ENCODE measurements at places on chromosomes 7 and 10.
A peak's percentile ranks its signal among the peaks of the same experiment; 100 is the strongest.

DNA sequence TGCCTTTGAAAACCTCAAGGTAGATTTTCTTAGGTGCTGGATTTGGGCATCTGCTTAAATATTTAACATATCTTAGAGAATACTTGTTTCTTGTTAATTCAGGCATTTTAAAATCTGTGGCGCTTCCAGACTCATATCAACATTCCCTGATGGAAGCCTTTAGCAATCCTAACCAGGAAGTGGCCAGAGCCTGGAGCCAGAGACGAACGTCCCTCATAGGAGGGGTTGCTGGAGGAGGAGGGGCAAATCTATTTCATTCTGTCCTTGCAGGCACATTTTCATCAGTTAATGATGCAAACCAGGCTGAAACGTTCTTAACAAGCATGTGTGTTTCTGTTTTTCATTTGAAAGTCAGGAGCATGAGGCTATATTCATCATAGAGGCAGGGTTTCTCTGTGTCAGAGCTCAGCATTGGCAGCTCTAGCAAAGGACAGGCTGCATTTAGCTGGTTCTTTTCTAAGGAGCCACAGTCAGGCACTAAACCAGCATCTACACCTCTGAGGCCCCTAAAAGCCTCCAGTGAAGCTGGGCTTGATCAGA, 17.8 kb upstream of the IFIT2 start:
- DNase-seq = no peak

DNA sequence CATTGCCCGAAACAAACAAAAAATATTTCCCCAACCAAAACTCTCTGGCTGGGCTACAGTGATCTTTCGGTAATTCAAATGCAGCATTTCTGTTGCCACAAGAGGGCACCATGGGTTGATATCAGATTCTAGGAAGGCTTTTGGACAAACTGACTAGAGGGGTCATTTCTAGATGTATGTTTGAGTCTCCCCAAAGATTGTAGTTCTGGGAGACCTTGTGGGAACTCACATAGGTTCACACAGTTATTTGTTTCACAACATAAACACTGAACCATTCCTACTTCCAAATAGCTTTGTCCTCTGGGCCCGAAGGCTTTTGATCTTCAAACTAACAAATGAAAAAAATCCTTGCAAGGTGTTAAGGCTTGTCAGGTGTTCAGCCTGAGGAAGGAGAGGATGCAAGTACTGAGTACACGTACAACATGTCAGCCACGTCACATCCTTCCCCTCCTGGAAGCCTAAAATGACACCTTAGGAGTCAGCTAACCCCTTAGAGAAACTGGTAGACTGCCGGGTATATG, 37.0 kb upstream of the IL15RA start:
- no peak for DNase-seq

DNA sequence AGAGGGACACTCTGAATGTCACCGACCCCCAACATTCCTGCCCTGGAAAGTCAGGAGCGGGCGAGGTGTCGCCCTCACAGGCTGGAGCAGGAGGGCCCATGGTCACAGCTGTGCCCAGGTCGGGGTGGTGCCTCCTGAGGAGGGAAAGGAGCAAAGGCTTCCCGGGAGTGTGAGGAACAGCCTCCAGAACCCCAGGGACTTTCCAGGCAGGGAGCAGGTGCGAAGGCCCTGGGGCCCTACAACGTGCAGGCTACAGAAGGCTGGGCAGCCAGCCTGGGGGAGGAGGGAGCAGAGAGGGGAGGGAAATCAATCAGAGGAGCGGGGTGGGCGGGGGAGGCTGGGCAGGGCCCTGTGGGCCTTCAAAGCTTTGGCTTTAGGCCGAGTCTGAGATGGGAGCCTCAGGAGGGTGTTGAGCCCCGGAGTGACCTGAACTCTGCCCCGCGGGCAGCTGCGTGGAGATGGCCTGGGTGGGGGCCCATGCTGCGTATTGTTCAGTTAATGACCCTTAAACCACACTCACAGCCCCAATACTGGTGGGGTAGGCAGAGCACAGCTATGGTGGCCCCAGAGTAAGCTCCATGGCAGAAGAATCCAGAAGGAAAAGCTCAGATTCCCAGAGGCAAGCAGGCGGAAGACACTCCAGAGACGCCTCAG, 44.2 kb upstream of the PPP2R2D start:
- DNase-seq = peak; percentile 55

GRCh38 chr7:17502213-17503060, 204.0 kb downstream of the AHR start:
- no peak for DNase-seq

DNA sequence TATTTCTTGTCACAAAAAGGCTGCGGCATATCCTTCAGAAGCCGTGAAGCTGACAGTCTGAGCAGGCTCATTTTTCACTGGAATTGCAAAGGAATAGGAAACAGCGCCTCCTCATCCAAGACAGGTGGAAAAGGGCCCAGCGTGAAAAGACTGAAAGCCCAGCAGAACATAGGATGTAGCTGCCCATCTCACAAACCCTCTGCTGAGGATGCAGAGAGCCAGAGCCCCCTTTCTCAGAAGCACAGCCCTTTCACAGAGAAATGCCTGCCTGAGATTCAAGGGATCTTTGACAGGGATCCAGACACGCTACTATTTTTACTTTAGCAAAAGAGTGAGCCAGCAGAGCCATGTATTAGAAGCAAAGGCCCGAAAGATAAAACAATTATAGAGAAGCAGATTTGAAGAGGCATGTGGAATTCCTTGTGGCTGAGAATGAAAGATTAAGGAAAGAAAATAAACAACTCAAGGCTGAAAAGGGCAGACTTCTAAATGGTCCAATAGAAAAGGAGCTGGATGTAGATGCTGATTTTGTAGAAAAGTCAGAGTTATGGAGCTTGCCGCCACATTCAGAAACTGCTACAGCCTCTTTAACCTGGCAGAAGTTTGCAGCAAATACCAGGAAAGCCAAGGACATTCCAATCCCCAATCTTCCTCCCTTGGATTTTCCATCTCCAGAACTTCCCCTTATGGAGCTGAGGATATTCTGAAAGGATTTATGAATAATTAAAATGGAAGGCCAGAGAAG, 36.9 kb downstream of the GDI2 start:
- DNase-seq = no peak

DNA sequence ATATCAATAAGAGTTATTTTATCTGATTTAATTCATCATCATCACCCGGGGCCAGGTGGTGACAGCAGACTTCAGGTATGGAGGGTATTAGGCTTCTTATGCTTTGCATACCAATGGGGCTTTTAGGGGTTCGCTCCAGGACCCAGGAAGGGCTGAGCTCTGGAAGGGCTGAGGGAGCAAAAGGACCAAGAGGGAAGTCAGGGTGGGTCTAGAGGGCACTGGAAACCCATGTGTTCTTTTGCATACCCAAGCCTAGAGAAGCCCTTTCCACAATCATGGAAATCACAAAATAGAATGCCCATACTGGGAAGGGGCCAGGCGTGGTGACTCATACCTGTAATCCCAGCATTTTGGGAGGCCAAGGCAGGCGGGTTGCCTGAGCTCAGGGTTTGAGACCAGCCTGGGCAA, 30.9 kb upstream of the VCL start:
- DNase-seq = no peak

- no peak for DNase-seq
Observed at GRCh38 chr7:112743811-112744210, 46.4 kb downstream of the TMEM168 start.

- no peak for DNase-seq
Observed at GRCh38 chr10:78185693-78186055, 152.0 kb downstream of the RPS24 start.

- DNase-seq = no peak
Observed at GRCh38 chr10:78805176-78805575, 263.6 kb upstream of the ZMIZ1 start.

- DNase-seq = no peak
Observed at GRCh38 chr7:100640517-100641440, 573 bp downstream of the TFR2 start.

GRCh38 chr10:34702093-34702937, 112.8 kb downstream of the PARD3 start:
- DNase-seq = no peak

- no peak for DNase-seq
Observed at GRCh38 chr7:18515067-18515466, 19.5 kb downstream of the HDAC9 start.

GRCh38 chr10:75764974-75765788, 333.8 kb downstream of the LRMDA start:
- no peak for DNase-seq

DNA sequence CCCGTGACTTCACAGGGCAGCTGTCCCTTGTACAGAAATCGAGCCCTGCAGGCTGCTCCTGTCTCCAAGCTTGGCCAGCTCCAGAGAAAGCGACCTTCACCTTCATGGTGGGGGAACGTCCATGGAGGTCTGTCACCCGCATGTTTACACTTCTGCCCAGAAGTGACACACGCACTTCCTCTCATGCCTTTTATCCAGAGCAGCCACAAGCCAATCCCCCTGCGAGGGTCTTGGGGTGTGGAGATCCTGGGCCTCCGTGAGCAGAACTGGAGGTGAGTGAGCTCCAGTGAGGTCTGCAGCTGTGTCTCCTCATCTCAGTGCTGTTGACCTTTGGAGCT, 139.0 kb upstream of the TNS3 start:
- peak; percentile 53 for DNase-seq

GRCh38 chr10:112915590-112916572, 34.2 kb upstream of the TCF7L2 start:
- no peak for DNase-seq

GRCh38 chr7:45869426-45869825, 3.5 kb downstream of the CCDC201 start:
- DNase-seq = no peak

DNA sequence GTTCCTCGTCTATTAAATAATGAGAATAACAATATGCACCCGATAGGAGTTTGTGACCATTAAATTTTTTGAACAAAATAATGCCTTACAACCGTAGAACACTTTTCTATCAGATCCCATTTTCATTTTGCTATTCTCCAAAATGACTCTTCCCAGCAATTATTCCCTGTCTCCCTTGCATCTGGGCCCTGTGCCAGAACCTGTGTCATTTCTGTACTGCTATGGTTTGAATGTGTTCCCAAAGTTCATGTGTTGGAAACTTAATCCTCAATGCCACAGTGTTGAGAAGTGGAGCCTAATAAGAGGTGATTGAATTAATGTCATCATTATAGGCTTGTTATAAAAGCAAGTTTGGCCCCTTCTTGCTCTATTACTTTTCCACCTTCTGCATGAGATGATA, 33.2 kb upstream of the SMNDC1 start:
- DNase-seq = no peak

- no peak for DNase-seq
Observed at GRCh38 chr10:117788911-117789310, 246.4 kb downstream of the EMX2 start.

- no peak for DNase-seq
Observed at GRCh38 chr7:159167139-159167538, 22.5 kb upstream of the VIPR2 start.

- DNase-seq = no peak
Observed at GRCh38 chr10:10722422-10722821, 295.2 kb upstream of the CELF2 start.

- no peak for DNase-seq
Observed at GRCh38 chr7:81207801-81208200, 288.9 kb upstream of the SEMA3C start.

GRCh38 chr7:130087364-130087763, 17.0 kb downstream of the KLHDC10 start:
- DNase-seq = no peak

DNA sequence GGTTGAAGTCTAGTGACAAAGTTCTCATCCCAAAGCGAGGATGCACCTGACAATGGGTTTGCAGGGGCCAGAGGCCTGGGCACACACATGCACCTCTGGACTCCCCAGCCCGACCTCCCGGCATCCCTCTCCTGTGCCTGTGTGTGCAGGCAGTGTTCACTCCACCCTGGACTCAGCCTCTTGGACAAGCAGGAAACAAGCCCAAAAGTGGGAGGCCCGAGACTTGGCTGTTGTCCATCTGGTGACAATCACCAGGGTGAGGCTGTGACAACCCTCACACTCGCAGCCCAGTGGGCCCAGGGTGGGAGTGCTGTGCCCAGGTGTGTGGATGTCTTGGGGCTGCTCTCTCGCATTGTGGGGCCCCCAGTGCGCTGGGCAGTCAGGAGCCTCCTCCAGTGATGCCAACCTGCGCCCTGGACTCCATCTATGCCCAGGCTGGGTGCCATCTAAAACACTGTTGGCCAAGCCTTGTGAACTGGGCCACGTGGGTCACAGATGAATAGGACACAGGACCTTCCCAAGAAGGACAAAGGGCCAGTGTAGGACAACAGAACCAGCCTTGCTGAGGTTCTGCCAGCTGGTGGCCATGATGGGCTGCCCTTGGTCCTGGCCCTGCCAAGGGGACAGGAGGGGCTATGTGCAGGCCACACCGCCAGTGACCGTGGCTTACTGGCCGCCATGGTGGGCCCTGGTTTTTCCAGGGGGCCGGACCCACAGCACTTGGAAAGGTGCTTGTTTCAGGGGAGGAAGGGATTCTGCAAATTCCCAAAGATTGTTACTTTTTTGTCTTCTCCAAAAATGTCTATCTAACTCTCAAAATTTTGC, 144.3 kb downstream of the TCERG1L start:
- peak; percentile 80 for DNase-seq

DNA sequence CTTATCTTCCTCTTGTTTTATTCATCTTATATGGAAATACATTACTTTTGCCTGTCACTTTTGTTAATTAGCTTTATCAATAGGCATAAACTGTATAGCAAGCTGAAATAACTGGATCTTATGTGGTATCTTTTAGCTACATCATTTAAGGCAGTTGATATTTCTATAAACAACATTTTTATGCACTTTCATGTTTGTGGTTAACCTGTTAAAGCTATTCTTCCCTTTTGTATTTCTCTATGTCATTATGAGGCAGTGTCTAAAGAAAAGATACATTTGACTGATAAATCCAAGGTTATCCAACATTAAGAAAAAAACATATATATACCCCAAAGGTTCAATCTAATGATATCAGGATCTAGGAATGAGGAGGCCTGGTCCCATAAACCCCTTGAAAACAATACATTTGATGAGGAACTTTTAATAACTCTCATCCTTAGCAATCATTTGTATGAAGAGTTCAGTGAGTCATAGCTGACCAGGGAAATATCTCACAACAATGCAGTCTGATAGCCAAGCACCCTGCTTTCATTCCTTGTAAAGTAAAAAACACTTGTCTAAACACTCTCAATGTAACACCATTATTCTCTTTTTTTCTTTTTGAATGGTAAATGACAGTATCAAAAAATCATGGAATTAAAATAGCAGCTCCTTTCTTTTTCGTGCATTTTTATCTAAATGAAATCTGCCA, 300.9 kb downstream of the NEBL start:
- no peak for DNase-seq

DNA sequence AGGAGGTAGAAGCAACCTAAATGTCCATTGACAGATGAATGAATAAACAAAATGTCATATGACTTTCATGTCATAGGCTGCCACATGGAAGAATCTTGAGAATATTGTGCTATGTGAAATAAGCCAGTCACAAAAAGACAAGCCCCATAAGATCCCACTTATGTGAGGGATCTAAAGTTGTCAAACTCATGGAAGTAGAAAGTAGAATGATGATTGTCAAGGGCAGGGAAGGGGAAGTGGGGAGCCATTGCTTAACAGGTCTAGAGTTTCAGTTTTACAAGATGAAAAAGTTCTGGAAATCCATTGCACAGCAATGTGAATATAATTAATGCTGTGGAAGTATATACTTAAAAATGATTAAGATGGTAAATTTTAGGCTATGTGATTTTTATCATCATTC, 229.3 kb upstream of the KMT2E start:
- no peak for DNase-seq
